Sigmoid colon (tissue), 7 donors: ENCODE measurements at places on chromosomes 7 and 10.

DNA sequence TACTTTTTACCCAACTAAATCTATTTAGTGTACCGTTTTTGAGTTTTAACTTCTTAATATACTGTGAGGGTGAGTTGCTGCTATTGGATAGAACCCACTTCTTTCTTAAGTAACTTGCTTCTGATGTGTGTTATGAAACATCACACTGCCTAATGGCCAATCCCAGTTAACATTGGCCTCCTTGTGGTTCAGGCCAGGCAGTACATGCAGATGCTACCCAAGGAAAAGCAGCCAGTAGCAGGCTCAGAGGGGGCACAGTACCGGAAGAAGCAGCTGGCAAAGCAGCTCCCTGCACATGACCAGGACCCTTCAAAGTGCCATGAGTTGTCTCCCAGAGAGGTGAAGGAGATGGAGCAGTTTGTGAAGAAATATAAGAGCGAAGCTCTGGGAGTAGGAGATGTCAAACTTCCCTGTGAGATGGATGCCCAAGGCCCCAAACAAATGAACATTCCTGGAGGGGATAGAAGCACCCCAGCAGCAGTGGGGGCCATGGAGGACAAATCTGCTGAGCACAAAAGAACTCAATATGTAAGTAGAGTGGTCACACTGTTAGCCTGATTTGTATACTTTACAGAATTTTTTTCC is 39.7 kb downstream of the TES start:
- DNase-seq, result no peak

DNA sequence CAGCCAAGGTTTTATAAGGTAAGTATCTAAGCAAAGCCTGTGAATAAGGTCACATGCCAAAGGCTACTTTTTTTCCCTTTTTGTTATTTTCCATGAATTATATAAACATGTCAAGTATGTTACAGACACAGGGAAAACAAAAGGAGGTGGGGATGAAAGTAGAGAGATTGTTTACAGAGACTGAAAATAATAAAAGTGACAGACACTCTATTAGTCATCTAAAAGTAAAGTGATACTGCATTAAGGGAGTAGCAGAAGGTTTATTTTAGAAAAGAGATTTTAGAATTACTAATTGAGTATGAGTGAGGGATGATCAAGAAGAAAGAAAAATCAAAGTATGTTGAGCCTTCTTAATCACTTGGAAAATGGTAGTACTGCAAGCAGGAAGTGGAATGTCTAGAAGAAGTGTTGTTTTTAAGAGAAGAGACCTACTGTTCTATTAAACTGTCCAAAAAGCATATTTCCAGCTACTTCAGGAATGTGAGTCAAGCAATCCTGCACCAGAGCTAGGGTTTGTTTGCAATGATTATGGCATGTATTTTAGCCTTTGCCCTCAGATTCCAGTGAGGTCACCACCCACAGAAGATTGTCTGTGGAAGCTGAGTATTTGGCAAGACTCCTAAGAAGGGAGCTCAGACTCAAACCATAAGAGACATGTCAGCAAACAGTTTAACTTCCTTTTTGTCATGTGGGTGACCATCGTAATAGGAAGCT is 177.9 kb upstream of the PLXDC2 start:
- no peak for DNase-seq

GRCh38 chr10:115092555-115093285 is 445 bp upstream of the ATRNL1 start:
- DNase-seq, result no peak

- DNase-seq, result no peak
Measured at GRCh38 chr10:3761021-3761686, 23.9 kb downstream of the KLF6 start.

GRCh38 chr7:16838386-16838785 is 33.6 kb upstream of the AGR2 start:
- DNase-seq, result no peak

DNA sequence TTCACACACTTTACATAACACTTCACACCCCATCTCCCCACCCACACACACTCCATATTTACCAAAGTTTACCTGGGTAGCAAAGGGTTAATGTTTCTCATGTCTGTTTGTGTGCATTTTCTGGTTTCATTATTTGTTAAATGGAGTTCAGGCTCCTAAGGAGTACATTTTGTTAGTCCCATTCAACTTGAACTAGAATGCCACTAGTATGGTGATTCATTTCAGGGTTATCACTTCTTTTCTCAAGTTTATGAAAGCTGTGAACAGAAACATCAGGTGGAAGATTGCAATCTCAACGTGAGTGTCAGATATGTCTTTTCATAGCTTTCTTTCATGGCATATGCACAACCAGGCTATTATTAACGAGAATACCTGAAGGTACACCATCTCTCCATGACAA is 1027.5 kb downstream of the GATA3 start:
- DNase-seq, result no peak

DNA sequence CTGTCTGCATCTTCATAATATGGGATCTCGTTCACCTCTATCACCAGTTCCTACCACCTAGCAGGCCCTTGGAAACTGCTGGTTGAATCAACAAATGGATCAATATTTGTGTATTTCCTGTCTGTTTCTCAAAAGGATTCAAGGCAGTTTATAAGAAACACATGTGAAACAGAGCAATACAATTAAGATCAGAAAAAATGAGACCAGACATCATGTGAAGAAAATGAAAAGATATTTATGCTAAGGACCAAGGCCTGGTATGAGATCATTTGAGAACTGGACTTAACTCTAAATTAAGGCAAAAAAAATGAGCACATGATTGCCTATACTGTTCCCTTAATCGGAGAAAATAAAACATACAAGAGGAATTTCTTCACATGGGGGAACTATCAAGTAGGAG is 589.0 kb downstream of the SUGCT start:
- DNase-seq, result no peak

DNA sequence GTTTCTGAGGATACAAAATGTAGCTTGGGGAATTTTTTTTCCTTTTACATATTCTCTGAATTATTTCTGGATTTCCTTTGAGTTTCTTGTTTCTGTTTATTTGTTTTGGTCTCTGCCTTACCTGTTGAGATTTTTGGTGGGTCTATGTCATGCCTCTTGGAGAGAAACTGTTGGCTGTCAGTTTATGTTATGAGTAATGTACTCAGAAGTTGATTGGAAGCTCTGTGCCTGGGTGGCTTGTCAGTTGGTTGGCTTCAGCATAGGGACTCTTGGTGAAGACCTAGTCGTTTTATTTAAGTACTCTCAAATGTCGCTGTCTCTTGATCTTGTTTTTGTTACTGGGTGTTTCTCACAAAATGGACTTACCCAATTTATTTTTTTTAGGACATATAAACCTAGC is 132.4 kb downstream of the CDK14 start:
- no peak for DNase-seq

- no peak for DNase-seq
Measured at GRCh38 chr10:43622038-43622437, 15.8 kb downstream of the ZNF485 start.

DNA sequence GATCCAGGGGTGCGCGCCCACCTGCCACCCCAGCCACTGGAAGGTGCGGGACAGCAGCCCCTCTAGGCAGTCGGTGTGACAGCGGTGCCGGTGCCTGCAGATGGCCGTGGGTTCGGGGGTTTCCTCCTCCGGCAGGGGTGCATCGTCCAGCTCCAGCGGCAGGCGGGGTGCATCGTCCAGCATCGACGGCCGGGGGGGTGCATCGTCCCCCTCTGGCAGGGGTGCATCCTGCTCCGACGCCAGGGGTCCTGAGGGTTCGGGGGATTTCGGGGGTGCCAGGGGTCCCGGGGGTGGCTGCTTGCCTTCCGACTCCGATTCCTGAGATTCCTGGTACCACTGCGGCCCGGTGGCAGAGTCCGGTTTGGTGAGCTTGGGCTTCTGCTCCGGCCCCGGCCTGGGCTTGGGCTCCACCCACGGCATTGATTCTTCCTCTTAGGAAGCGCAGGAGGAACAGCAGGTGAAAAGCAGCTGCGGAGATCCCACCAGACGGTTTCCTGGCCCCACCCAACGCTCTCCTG is 90.2 kb upstream of the RAB18 start:
- no peak for DNase-seq

- no peak for DNase-seq
Measured at GRCh38 chr7:48473205-48473865, 302.1 kb downstream of the ABCA13 start.

GRCh38 chr7:103691291-103691690 is 245.3 kb upstream of the SLC26A5 start:
- DNase-seq, result no peak

- DNase-seq, result no peak
Measured at GRCh38 chr7:123935436-123936381, 10.7 kb downstream of the SPAM1 start.

GRCh38 chr7:152395112-152395511 is 40.7 kb downstream of the KMT2C start:
- no peak for DNase-seq

DNA sequence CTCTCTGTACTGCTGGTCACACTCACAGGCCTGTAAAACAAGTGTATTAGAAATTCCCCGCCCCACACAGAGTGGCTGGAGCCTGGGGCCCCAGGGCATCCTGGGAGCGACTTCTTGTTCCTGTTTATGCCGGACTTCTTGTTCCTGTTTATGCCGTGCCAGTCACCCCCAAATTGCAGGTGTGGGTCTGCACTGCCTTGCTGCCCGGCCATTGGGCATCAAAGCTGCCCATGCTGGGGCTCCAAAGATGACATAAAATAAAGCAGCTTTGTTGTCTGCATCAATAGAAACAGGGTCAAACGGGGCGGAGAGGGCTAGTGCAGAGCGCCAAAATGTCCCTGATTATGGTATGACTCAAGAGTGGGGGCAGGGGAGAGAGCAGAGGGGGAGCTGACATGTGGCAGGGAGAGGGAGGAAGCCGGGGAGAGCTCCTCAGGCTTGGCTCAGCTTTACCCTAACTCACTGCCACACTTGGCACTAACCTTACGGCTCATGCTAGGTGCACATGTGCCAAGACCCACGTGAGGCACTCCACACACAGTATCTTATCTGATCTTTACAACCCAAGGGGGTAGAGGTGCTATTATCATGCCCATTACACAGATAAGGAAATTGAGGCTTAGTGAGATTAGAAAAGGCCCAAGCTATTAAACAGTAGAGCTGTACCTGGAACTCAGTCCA is 98.4 kb downstream of the PIP4K2A start:
- DNase-seq, result peak; percentile 73

- DNase-seq, result no peak
Measured at GRCh38 chr7:85392789-85393188, 205.9 kb upstream of the SEMA3D start.

DNA sequence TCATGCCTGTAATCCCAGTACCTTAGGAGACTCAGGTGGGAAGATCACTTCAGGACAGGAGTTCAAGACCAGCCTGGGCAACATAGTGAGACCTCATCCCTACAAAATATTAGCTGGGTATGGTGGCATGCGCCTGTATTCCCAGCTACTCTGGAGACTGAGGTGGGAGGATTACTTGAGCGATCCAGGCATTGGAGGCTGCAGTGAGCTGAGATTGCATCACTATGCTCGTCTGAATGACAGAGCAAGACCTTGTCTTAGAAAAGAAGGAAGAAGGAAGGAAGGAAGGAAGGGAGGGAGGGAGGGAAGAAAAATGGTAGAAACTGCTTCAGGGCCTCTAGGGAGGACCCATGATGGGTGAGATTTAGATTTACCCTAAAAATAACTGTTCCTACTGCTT is 112.3 kb downstream of the SPDYE5 start:
- no peak for DNase-seq

DNA sequence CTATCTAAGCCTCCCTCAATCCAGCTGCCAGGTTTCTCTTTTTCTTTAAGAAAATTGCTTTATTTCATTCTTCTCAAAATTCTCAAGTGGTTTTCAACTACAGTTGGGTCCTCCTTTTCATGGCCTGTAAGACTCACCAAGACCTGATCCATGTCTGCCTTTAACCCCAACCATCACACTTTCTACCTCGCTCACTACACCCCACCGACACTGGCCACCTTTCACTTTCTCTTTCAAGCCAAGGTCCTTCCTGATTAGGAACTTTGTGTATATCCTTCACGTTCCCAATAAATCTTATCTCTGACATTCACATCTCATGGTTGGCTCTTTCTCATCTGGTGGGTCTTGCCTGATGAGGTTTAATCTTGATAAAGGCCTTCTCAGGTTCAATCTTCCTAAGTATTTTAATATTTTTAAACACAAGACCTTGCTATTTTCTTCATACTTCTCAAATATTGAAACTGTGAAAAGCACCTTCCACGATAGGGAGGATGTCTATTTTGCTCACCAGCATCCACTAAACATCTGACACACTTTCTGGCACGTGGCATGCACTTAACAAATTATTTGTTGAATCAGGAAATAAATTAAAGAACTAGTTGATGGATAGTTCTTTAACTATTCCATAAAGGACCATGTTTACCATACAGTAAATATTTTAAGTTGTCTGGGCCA is 624.8 kb downstream of the GRID1 start:
- no peak for DNase-seq

DNA sequence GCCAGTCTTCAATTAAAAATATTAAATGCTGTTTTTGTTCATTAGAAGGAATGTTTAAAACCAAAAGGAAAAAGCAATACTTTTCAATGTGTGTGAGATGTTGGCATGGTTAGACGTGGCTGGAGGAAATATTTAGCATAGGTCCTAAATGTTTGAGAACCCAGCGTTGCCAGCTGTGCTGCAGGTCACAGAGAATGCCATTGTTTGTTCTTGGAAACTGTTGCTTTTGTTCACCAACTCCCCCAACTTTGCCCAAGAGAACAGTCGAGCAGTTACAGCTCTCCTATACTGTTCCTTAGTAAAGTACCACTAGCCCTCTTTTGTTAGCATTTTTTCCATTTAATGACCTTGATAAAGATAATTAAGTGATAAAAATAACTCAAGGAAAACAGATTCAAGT is 44.5 kb upstream of the ELMO1 start:
- DNase-seq, result no peak
